ENCODE measurements at places on chromosomes 5 and 9.

- no peak for ATAC-seq
These were observed 103.5 kb upstream of the PTCH1 start for GRCh38 chr9:95620314-95620713.

- no peak for ATAC-seq
These were observed 645.2 kb upstream of the RGMB start for GRCh38 chr5:98128271-98128670.

DNA sequence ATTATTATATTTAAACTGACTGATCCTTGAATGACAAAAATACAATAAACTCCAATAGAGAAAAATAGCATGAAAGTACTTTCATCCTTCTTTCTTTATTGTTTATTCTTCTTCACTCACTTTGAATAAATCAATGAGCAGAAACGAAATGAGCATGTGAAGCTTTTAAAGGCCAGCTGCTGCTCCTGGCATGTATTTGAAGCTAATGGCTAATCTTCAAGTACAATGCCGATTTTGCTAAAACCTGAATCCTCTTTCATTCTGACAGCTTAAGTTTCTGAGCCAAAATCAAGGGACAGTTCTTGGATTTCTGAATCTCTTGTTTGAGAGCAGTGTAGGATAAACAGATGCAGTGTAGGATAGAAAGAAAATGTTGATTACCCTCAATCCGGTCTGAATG is 237.3 kb downstream of the CDH10 start:
- ATAC-seq, result no peak

DNA sequence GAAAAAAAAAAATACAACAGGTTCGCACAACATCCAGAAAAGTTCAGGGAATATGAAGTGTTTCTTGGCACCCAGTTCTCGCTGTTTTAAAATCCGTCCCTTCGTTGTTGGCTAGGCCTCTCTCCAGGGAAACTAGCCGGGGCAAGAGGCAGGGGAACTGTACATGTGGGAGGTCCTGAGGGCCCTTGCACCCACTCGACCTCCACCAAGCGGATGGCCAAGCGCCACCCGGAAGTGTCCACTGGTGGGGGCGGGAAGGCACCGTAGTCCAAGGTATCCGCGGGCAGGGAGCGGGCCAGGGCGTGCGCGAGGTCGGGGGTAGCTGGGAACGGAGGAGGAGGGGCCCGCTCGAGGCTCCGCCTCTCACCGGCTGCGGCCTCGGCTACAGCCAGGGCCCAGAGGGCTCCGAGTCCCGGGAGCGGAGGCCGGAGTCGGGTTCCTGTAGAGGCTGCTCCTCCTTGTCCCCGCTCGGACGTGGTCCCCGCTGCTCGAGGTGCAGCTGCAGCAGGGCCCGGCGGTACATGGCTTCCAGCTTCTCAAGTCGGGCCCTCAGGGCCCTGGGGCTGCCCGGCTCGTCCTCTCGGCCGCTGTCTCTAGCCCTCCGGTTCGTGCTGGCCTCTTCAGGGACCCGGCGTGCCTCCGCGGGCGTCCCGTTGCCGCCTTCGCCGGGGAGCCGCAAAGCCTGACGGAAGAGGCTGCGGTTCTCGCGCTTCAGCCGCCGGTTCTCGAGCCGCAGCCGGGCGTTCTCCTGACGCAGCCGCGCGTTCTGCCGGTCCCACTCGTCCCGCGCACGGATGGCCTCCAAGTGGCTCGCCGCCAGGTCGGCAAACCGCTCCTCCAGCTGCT is 720 bp downstream of the TUSC1 start:
- ATAC-seq, result peak; percentile 94

GRCh38 chr9:99782962-99783718 is 38.5 kb upstream of the NR4A3 start:
- peak; percentile 51 for ATAC-seq

DNA sequence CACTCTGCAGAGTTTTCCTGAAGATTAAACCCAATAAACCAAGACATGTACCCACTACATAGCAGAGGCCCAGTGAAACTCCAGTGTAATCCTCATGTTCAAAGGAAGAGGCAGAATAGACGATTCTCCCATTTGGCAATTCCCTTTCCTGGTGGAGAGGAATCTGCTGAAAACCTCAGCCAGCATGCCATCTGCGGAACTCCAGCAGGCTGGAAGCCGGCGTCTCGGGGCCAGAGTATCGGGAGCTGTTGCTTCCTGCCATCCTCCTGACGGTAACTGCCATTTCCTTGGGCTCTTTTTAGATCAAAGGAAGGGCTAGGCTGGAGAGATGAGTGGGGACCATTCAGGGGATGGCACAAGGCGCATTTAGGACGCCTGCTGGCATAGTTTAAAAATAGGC is 20.5 kb downstream of the NEURL1B start:
- ATAC-seq, result no peak

- no peak for ATAC-seq
These were observed 343.7 kb downstream of the EBF1 start for GRCh38 chr5:158755986-158756385.

DNA sequence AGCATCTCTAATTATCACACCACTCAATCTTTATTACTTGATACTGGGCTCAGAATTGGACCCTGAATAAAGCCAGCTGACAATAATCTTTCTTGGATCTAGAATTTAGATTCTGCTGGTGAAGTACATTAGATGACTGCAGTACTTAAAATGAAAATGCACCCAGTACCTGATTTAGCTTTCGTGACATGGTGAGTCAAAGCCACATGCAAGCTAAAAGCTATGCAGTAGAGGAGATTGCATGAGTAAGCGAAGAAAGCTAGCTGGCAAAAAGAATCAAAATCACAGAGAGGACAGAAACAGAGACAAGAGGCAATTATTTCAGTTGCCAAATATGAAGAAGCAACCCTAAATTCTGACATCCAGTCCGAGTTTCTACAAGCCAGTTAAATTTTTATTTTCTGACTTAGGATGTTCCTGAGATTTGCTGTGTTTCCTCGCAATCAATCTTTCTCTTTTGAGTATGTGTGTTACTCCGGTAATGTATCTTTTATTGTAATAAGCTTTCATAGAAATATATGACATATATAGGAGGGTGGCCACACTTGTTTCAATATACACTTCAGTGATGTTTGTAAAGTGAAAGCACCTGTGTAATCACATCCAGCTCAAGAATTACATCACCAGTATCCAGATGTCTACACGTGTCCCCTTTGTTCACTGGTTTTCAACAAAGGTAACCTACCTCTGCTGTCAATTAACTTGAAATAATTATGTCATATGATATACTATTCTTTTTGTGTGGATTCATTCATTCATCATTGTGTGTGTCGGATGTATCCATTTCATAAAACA is 101.7 kb downstream of the CDH18 start:
- no peak for ATAC-seq

DNA sequence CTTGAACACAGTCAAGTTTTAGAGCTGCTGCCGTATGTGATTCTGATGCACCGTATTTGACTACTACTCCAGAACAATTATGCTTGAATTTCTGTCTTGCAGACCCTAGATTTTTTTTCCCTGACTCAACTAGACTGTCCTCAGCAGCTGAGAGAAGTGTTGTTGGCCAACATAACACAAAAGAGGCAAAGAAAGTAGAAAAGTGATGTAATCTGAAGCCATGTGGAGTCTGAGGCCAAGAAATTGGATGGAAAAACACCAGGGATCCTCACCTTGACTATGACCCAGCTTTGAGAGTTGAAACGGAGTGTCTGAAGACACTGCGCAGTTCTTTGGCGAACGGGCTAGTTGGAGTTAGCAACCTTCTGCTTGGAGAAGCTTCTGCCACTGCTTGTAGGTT is 36.3 kb upstream of the FGF1 start:
- ATAC-seq, result no peak

- ATAC-seq, result no peak
These were observed 369.8 kb upstream of the PDE4D start for GRCh38 chr5:60263346-60263745.

GRCh38 chr9:4831944-4832343 is 39.2 kb downstream of the RCL1 start:
- ATAC-seq, result no peak

- no peak for ATAC-seq
These were observed 686.7 kb downstream of the DTWD2 start for GRCh38 chr5:118301696-118302095.

DNA sequence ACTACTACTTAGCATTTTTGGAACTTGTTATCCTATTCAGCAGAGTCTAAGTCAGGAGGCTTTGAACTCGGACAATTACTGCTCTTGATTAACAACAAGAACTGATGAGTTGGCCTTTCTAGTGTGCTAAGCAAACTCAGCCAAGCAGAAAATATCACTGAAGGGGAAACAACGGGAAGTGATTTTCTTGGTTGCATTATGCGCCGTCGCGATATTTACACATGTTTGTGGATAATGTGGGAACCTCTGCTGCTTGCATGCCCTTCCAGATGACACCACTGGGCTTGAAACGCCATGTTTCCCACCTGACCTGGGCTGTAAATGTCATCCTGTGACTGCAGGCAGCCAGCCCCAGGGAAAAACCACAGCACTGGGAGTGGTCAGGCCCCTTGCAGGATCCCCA is 205.5 kb downstream of the PAX5 start:
- no peak for ATAC-seq

DNA sequence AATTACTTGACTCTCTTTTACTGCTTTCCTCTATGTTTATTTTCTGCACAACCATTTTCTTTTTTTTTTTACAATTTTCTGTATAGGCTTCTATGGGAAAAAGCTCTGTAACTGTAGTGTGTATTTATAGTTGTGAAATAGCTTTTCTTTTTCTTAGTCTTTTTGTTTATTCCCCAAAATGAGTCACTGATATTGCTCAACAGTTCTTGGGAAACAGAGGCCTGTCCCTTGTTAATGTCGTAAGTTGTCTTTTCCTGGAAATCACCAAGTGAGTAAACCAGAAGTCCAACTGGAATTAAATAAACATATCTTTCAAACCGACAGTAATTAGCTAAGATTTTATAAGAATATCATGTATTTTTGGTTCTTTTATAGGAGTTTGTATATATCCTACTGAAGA is 325.1 kb upstream of the PRR16 start:
- peak; percentile 79 for ATAC-seq

DNA sequence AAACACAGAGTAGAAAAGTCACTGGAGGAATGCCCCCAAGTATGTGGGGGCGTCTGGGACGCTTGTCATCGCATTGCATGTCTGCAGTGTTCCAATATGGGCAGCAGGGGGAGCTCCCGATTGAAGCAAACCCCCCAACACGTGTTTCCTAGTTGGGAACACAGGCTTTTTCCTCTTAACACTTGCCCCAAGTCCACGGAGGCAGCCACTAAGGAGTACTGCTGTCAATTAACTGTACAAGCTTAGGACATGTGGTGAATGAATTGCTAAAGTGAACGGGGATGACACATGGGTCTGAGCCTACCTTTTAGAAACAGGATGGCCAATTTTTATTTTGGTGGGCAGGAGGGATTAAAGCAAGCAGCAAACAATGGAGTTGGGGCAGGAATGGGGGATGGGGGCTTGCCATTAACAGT is 2.2 kb downstream of the GABRB2 start:
- no peak for ATAC-seq

GRCh38 chr9:124392254-124392870 is 22.9 kb downstream of the PSMB7 start:
- no peak for ATAC-seq

DNA sequence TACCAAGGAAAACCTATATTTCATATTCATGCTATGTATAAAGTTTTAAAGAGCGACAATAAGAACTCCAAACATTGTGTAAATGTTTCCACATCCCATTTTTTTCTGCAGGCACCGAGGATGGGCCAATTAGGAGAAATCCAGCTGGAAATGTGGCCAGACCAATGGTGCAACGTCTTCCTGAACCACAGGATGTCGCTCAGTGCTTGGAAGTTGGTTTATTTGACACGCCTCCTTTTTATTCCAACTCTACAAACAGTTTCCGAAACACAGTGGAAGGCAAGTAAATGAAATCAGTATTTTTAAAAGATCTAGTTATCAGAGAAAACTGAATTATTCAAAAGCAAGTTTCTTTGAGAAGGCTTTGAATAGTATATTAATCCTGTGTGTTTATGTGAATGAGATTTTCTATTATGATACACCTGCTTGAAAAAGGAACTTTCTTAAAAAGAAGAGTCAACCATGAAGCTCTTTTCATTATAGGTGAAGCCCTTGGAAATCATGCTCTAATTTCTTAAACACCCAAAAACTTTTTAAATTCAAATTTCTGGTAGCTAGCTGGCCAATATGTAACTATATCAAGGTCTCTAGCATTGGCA is 9.1 kb downstream of the TYRP1 start:
- ATAC-seq, result peak; percentile 64

DNA sequence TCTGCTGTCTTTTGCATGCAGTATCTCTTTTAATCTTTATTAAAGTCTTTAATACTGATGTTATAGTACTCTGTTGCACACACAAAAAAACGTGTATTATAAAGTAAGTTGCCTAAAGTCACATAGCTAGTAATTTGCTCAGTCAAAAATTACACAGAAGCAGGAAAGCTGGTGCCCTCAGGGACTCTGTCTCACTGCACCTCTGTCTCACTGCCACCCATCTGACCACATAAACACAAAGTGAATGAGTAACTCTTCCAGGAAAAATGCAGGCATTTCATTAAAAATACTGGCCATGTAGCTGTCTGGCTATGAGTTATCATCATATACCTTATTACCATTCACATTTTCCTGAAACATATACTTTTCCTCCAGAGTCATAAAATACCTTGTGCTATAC is 591.7 kb downstream of the CSNK1G3 start:
- peak; percentile 65 for ATAC-seq

- peak; percentile 65 for ATAC-seq
These were observed 23.3 kb upstream of the TRIM14 start for GRCh38 chr9:98142182-98142907.

DNA sequence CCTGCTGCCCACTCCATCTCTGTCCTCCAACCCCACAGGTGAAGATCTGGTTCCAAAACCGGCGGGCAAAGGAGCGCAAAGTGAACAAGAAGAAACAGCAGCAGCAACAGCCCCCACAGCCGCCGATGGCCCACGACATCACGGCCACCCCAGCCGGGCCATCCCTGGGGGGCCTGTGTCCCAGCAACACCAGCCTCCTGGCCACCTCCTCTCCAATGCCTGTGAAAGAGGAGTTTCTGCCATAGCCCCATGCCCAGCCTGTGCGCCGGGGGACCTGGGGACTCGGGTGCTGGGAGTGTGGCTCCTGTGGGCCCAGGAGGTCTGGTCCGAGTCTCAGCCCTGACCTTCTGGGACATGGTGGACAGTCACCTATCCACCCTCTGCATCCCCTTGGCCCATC is 6.4 kb upstream of the SLC6A7 start:
- no peak for ATAC-seq

GRCh38 chr5:139368613-139369012 is 14.5 kb downstream of the SLC23A1 start:
- ATAC-seq, result no peak

DNA sequence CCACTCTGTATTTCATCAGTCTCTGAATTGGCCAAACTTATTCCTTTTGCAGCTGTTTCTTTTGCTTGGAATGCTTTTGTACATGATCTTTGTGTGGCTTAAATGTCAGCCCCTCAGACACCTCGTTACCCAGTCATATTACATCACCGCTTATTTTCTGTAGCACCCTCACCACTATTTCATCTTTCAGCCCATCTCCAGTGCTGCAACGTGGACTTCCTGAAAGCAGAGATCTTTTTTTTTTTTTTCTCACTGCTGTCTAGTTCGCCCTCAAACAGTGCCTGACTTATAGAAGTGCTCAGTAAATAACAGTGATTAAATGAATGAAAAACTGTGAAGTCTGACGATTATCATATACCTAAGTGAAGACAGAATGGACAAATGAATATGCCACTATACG is 835 bp downstream of the SRA1 start:
- ATAC-seq, result no peak

- ATAC-seq, result no peak
These were observed 16.5 kb downstream of the GAPT start for GRCh38 chr5:58507715-58508114.
